ENCODE measurements at places on chromosomes 13 and 19.

DNA sequence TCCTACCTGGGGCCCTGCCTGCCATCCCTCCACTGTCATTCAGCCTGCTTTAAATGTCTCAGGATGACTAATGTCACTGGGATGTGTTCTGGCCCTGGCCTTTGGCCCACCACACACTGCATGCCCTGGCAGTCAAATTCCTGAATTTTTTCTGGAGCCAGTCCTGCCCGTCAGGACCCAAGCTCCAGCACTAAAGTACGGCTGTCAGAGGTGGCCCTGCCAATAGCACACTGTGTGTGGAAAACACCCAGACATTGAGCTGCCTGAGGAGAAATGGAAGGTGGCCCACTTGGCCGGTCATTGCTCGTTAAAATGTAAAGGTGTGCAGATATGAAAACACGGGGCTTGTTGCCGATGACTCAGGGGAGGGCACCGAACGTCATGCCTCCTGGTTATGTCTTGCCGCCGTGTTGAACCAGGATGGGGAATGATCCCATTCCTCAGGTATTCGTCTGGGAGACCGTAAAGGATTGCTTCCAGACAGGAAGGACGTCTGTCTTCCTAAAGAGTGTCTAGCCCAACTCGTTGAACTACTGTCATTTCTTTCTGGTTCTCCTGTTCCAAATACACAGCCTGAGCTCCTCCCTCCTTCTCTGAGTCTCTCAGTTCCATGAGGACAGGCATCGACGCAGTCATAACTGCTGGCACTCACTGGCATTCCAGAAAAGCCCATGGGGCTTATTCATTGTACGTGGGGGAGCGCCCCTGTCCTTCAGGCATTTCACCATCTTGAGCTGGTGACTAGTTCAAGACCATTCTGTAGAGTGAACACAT, 40.6 kb downstream of the COL4A2 start:
- DNase-seq = no peak

- no peak for DNase-seq
Observed at GRCh38 chr13:111663953-111664421, 343.5 kb downstream of the TEX29 start.

GRCh38 chr19:29834991-29835846, 23.4 kb downstream of the CCNE1 start:
- DNase-seq = no peak

GRCh38 chr13:110517505-110518225, 43.9 kb downstream of the RAB20 start:
- no peak for DNase-seq

GRCh38 chr19:55058781-55059610, 4.0 kb downstream of the RDH13 start:
- DNase-seq = no peak

DNA sequence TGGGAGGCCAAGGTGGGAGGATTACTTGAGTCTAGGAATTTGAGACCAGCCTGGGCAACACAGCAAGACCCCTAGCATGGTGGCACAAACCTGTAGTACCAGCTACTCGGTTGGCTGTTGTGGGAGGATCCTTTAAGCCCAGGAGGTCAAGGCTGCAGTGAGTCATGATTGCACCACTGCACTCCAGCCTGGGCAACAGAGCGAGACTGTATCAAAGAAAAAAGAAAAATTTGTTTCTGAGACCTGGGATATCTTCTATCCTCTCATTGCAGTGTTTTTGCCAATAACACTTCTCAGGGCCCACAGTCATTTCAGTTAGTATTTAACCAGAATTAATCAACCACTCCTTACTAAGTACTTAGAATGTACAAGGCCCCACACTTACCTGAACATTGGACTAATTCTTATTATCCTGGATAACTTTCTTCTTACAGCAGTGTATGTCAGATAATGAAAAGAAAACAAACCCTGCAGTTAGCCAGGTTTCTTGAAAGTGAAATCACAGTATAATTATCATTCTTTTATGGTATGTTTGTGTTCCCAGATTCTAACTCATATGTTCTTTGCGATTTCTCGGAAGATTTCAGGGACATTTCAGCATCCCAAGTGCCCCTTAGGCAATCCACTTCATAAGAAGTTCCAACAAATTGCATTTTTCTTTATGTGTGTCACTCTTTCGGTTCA, 75.6 kb upstream of the KLF5 start:
- DNase-seq = no peak

DNA sequence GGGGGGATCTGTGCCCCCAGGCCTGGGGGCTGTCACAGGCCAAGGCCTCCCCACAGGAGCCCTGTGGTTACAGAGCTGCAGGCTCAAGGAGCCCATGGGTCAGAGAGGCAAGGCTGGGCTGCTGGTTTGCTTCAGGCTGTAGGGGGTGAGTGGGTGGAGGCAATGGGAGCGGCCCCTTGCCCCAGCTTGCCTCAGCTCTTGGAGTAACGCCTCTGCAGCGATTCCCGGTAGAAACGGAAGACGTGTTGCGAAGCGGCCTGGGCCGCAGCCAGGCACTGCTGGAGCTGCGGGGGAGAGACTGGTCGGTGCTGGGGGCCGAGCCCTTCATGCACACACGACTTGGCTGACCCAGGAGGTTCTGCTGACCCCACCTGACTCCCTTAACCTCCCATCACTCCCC, 10.1 kb downstream of the TMEM91 start:
- no peak for DNase-seq

- no peak for DNase-seq
Observed at GRCh38 chr19:35466259-35466658, 18.2 kb downstream of the FFAR2 start.

GRCh38 chr13:109666656-109667055, 119.7 kb downstream of the IRS2 start:
- no peak for DNase-seq

- no peak for DNase-seq
Observed at GRCh38 chr19:1826557-1827521, 14.8 kb upstream of the ATP8B3 start.

GRCh38 chr19:728011-728410, 19.3 kb downstream of the PALM start:
- no peak for DNase-seq

GRCh38 chr13:37375724-37376123, 222.8 kb downstream of the POSTN start:
- DNase-seq = no peak

- no peak for DNase-seq
Observed at GRCh38 chr13:79245937-79246577, 160.0 kb downstream of the RBM26 start.

- no peak for DNase-seq
Observed at GRCh38 chr13:111919286-111919685, 147.7 kb upstream of the SOX1 start.

GRCh38 chr19:19545707-19546106, 7.6 kb downstream of the CILP2 start:
- DNase-seq = no peak

GRCh38 chr13:30705680-30706079, 29.7 kb upstream of the ALOX5AP start:
- DNase-seq = no peak

- no peak for DNase-seq
Observed at GRCh38 chr13:45243077-45243476, 42.2 kb upstream of the KCTD4 start.

DNA sequence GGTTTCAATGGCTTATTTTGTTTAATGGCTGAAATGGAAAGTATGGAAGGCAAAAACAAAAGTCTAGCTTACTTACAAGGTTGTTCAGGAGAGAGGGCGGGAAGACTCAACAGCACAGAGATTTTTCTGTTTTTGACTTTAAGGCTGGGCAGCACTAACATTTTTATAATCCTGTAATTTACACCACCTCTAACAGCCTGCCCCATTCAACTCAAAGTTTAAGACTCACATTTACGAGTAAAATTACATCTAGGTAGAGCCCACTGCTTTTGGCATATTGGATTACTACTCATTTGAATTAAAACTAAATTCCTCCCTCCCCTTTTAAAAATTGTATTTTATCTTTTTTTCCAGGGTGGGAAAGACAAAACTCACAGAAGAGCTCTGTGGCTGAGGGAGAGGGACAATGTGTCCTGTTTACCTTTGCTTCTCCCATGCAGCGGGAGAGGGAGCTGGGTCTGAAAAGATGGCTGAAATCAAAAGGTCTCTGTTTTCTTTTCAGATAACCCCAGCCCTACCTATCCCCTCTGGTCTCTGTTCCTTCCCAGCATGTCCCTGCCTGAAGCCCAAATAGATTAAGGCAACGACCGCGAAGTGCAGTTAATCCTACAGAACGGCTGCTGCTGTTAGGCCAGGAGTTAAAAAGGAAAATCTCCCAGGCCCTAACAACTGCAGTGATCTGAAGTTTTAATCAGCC, 6.6 kb downstream of the EFNB2 start:
- DNase-seq = no peak

- no peak for DNase-seq
Observed at GRCh38 chr13:47326061-47326460, 429.2 kb upstream of the HTR2A start.

GRCh38 chr19:43780706-43781525, at the start of gene KCNN4:
Gene KCNN4, minus strand, starts transcription at chr19:43780973. Its CDS starts 112 bp downstream, at chr19:43780861.
- DNase-seq = no peak

GRCh38 chr19:2553510-2553909, 77.6 kb downstream of the GADD45B start:
- no peak for DNase-seq

DNA sequence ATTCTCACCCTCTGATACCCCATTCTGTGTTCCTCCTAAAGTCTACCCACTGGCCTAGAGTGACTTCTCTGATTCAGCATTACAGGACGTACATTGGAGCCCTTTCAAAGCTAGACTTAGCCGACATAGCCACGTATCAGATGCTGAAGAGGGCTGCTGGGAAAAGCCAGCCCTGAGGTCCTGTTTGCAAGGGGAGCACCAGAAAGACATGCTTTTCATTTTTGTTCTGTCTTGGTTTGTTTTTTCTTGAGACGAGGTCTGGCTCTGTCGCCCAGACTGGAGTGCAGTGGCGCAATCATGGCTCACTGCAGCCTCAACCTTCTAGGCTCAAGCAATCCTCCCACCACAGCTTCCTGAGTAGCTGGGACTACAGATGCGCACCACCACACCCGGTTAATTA, 6.3 kb upstream of the ZSWIM4 start:
- DNase-seq = no peak

DNA sequence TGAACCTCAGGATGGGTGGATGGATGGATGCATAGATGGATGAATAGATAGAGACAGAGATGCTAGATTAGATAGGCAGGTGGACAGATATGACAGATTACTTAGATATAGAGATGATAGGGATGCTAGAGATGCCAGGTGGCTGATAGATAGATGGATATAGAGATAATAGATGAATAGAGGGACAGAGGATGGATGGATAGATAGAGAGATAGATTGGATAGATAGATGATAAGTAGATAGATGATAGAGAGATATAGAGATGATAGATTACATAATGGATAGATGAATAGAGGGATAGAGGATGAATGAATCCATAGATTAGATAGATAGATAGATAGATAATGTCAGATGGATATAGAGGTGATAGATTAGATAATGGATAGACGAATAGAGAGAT, 88.4 kb upstream of the TM9SF2 start:
- DNase-seq = no peak

- DNase-seq = no peak
Observed at GRCh38 chr19:1858412-1859081, 4.8 kb downstream of the KLF16 start.

GRCh38 chr19:1009041-1009980, 9.1 kb downstream of the GRIN3B start:
- DNase-seq = no peak

GRCh38 chr13:100483841-100484381, 104.7 kb downstream of the GGACT start:
- no peak for DNase-seq

- DNase-seq = no peak
Observed at GRCh38 chr19:5155586-5156210, 184.9 kb downstream of the PTPRS start.

DNA sequence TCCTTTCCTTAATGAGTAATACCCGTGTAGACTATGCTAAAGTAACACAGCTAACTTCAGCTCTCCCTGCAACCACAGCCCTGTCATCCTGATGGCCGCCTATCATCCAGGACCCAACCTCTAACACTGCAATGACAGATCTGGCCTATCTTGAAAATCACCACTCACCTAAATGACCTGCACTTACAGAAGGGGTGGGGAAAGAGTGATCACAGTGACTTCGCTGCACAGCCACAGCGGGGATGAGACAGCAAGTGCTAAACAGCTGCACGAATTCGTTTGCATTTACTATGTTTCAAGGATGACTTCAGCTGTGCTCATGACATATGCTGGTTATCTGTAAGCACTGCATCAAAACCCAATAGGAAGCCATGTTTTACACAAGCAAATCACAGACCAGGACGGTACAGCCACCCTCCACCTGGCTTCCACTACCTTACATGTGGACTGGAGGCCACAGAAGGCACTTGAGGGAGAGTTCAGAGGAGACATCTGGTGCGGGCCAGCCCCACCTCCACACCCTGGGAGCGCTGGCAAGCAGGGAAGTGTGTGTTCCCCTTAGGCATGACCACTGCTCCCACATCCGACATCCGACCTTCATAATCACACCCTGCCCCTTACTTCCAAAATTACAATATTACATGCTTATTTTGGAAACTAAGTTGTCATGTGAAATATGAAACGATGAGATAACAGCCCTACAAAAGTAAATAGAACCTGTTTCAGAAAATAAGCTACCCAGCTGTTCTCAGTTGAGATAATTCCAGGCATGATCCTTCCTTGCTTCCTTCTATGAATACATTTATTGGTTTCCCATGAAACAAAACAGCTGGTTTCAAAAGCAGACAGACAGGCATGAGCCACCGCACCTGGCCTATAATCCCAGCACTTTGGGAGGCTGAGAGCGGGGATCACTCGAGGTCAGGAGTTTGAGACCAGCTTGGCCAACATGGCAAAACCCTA, 95.7 kb downstream of the STK24 start:
- no peak for DNase-seq

GRCh38 chr13:74040200-74040599, 94.0 kb downstream of the KLF12 start:
- no peak for DNase-seq

DNA sequence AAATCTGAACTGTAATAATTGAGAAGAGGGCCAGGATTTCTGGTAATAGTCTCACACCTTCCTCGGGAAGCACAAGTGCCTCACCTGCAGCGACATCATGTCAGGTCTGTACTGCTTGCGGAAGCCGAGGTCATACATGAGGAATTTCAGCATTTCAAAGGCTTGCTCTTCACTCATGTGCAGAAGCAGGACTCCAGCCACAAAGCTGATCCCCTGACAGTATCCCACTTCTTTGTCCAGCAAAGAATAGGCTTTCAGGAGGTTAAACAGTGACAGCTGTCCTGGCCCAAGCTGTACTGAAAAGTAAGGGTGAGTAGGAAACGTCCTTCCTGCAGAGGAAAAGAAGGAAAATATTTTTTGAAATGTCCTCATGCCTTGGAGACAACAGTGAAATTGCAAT, 182.7 kb downstream of the TBC1D4 start:
- DNase-seq = no peak

DNA sequence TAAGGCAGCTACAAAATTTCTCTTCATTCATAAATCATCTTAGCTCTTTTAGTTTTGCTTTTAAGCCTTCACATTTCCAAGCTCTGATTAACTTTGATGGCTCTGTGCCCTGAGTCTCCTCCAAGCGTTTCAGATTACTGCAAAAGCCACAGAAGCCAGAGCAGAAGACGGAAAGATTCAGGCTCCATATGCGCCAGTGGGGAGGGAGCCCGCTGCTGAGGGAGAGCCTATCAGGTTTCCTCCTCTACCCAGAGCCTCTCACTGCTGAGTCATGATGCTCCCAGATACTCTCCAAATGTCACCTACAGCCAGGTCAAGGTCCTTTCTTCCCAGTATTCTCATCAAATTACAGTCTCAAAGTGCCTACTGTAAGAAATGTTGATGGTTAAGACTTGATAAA, 193.6 kb downstream of the RAP2A start:
- no peak for DNase-seq

- no peak for DNase-seq
Observed at GRCh38 chr13:58032676-58033460, 401.3 kb downstream of the PCDH17 start.

All from cortex of kidney (tissue), 1 donor.